ENCODE measurements at places on chromosomes 4 and X. TPM values are rescaled to one million over a fixed set of nuclear protein-coding genes. Genes with fewer than 3 reads are reported as not detected.

- no peaks in the 10 kb centered on the region for H3K27me3 ChIP-seq
- peak; percentile 44 for DNase-seq
- no peak overlapping the region for H3K27ac ChIP-seq
- no peaks in the 10 kb centered on the region for H3K36me3 ChIP-seq
Measured at GRCh38 chr4:4481399-4481994, 60.4 kb downstream of the STX18 start.

GRCh38 chrX:24902806-24903205 is 113.0 kb downstream of the ARX start:
- DNase-seq, result peak; percentile 75
- no peaks in the 10 kb centered on the region for H3K27me3 ChIP-seq
- H3K36me3 ChIP-seq, result no peaks in the 10 kb centered on the region
- no peak overlapping the region for H3K4me3 ChIP-seq
- no peak overlapping the region for H3K27ac ChIP-seq

GRCh38 chrX:134622813-134623185 is 35.5 kb downstream of the PLAC1 start:
- H3K27ac ChIP-seq, result peak overlapping the region; percentile 74
- peak overlapping the region; percentile 1 for H3K4me3 ChIP-seq
- no peaks in the 10 kb centered on the region for H3K27me3 ChIP-seq
- DNase-seq, result peak; percentile 57
- peaks cover 31% of the 10 kb centered on the region for H3K4me1 ChIP-seq

CABS1 gene
- total RNA-seq, result not detected

Data from astrocyte (in vitro differentiated cells and primary cell).